ENCODE measurements at places on chromosomes 5 and 9.

DNA sequence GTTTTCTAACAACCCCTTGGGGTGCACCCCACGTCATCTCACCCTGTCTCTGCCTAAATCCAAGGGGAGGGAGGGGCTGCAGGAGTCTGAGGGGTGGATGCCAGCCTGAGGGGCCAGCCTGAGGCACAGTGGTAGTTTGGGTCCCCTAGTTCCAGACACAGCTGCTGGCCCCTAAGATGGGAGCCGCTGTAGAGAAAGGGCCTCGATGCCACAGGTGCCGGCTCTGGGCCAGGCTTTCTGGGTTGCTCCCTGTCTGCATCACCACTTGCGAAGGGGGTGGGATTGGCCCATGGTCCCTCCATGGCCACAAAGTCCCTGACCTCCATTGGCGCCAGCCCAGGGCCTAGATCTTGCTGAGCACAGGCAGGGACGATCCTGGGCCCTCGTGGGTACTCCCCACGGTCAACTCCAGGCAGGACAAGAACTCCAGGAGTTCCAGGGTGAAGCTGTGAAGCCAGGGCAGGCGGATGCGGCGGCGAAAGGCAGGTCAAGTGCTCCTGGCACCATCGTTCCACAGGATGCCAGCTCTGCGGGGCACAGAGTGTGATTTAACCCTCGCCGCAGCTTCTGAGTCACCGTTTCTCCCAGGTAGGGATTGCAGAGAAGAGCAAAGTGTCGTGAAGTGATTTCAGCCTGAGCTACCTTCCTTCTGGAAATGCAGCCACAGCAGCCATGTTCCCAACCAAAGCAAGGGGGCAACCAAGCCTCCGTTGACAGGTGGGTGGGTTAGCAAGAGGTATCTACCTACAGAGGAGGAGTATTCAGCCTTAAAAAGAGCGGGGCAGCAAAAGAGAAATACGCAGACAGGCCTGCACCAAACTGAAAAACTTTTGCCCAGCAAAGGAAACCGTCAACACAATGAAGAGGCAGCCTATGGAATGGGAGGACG, 41.6 kb upstream of the EXOC3 start:
- DNase-seq, result no peak

DNA sequence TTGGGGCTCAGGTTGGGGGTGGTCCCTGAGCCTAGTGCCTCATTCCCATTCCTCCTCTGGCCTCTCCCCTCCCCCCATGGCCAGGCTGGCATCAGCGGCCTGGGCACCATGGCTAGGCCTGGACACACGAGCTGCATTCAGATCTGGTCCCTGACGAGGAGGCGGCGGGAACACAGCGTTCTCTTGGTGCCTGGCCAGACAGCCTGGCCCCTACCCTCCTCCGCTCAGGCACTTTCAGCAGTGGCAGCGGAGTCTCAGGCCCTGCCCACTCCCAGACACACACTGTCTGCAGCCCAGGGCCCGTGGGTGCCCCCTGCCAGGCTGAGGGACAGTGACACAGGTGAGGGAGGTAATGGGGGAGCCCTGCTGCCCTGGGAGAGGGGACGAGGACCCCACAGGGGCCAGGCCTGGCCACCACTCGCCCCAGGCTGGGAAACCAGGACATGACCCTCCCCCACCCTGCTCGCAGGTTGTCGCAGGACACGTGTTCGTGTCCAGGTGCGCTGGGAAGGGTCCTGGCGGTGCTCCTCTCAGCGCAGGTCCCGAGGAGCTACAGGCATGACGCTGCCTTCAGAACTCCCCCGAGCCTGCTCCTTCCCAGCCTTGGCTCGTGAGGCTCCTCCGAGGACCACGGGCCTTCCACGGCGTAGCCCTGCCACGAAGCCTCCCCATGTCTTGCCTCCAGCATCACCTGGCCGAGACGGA, 19.9 kb upstream of the UBAC1 start:
- no peak for DNase-seq

DNA sequence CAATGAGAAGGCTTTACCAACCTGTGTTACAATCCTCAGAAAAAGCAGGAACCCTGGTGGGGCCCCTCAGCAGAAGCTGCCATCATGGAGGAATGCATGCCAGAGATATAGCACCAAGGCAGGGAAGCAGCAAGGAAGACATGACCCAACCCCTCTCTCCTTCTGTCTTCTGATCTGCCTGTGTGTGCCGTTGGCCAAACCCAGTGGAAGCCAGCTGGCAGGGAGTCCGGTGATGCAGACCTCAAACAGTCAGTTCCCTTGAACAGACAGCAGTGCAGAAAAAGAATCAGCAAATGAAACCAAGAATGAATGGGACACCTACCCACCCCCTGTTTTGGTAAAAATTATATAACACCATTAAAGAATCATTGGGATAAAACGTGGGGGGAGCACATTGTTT, 234.2 kb downstream of the ZNF608 start:
- no peak for DNase-seq

DNA sequence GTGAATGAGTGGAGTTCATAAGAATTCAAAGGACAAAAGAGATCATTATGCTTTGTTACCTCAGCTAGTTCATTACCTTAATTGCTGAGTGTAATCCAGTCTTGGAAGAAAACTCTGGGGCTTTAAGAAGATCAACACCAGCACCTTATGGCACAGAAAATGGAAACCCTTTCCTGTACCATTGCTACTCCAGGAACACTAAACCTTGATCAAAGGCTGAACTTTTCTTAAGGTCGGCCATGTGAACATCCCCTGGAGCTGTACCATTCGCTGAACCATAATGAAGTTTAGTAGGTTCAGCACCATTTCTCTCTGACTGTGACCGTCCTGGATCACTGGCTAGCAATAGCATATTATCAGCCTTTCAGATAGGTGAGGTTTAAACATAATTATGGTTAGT, 97.4 kb downstream of the PBX3 start:
- DNase-seq, result no peak

GRCh38 chr5:50687548-50687947, 21.1 kb downstream of the PARP8 start:
- DNase-seq, result no peak

- peak; percentile 50 for DNase-seq
Observed at GRCh38 chr5:151125421-151125820, 32.2 kb downstream of the ANXA6 start.

DNA sequence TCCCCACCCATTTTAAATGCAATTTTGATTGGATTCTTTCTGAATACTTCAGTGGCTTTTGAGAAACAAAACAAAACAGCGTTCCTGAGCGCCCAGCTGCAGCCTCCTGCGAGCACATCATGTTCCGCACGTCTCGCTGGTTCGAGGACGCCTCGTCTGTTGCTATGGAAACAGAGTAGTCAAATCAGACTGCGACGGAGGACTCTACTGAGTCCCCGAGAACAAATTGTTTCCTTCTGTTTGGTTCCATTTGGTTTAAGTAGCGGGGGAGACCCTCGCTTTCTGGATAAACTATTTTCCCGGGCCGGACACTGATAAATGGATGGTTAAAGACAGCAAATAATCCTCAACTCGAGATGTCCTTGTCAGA, 69.0 kb downstream of the SLC28A3 start:
- DNase-seq, result peak; percentile 1

- DNase-seq, result no peak
Observed at GRCh38 chr9:22975951-22976350, 529.3 kb downstream of the DMRTA1 start.

DNA sequence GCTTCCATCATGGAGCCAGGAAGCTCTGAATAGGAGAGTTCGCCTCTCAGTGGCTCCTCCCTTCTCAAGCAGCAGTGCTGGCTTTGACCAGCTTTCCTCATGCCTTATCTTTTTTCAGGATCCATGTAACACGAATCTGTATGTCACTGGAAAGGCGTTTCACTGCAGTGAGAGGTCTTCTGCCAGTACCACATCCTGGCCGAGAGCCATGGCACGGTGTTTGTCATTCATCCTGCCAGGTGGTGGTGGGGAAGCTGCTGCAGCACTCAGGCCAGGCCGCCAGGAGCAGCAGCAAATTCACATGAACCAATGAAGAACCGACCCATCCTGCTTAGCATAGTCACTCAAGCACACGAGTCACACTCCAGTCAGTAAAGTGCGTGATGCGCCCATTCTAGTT, 179.0 kb downstream of the FANCC start:
- DNase-seq, result no peak
